ENCODE measurements at places on chromosomes 7 and 10. TPM values are rescaled to one million over a fixed set of nuclear protein-coding genes. Genes with fewer than 3 reads are reported as not detected.

GRCh38 chr7:78345979-78346378, 547.4 kb downstream of the PHTF2 start:
- H3K4me3 ChIP-seq = no peak overlapping the region
- H3K36me3 ChIP-seq = peaks cover 7% of the 10 kb centered on the region
- H3K4me1 ChIP-seq = peaks cover 11% of the 10 kb centered on the region
- peak overlapping the region; percentile 1 for H3K27ac ChIP-seq
- peaks cover 6% of the 10 kb centered on the region for H3K27me3 ChIP-seq
- DNase-seq = no peak

The HABP2 gene
- total RNA-seq = not detected

DNA sequence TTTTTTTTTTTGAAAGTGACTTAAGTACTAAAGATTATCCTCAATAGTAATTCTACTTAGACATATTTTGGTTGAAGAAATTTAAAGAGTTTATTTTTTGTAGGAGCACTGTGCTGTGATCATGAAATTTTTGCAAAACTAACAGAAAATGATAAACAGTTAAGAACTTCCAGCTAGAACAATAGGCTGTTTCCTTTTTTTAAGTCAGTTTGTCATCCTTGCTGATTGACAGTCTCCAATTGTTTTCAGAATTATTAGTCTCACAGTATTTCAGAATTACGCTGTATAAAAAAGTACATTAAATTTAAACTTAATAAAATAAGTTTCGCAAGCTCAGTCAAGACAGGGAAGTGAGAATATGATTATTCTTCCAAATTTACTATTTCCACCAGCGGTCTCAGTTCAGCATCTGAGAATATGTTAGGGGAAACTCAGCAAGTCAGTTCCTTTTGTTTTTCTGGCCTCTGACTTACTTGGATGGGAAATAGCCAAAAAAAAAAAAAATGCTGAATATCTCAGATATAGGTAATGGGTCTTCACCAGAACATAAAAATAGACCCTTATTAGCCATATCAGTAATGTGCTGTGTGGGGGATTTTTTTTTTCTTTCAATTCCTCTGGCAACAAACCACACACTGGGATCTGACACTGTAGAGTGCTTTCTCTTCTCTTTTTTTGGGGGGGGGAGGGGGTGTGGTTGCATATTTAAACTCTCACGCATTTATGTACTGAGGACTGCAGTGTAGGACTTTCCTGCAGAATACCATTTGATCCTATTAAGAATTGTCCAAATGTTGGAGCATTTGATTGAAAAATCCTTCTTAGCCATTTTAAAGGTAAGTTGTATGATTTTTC, at the start of gene CD36:
Gene CD36 (plus strand): TSS at position 732 of the 855 bp plus-strand sequence. CDS start 8,099 bp downstream, outside the sequence.
- H3K36me3 ChIP-seq = no peaks in the 10 kb centered on the region
- peaks cover 5% of the 10 kb centered on the region for H3K4me1 ChIP-seq
- no peak for DNase-seq
- no peak within 1 kb of the TSS for H3K4me3 ChIP-seq

- peaks cover 2% of the 10 kb centered on the region for H3K27me3 ChIP-seq
- no peak overlapping the region for H3K4me3 ChIP-seq
- no peak for DNase-seq
- peaks cover 28% of the 10 kb centered on the region for H3K4me1 ChIP-seq
- H3K27ac ChIP-seq = no peak overlapping the region
Observed at GRCh38 chr10:110391541-110391940, 86.8 kb upstream of the SMNDC1 start.

DNA sequence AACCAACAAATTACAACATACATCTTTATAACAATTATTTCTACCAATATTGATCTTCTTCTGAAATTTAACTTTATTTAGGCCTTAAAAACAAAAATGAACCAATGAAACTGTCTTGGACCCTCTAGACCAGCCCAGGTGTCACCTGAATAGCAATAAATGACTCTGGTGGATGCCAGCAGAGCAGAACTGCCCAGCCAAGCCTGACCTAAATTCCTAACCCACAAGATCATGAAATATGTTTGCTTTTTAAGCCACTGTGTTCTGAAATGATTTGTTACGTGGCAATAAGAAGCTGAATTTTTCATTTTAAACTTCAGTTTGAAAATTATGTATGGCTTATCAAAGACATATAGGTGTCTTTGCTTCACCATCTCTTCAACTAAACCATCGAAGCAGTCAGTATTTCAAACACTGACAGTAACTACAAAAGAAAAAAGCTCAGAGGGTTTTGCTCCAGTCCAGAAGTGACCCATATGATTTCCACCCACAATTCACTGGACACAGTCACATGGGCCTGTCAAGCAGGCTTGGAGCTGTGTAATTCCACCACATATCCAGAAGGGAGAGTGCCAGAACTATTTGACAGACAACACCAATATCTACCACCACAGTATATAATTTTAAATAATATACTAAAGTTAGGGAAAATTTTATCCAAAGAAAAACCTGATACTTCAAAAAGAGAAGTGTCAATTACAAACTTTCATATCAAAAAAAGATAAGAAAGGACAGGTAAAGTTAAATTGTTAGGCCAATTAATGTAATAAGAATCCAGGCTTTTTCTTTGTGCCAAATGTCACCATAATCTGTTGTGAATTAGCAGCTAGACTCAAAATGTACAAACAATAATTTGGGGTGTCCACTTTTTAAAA, 94.5 kb downstream of the KMT2C start:
- H3K4me1 ChIP-seq = peaks cover 23% of the 10 kb centered on the region
- H3K27me3 ChIP-seq = no peaks in the 10 kb centered on the region
- DNase-seq = no peak
- no peak overlapping the region for H3K4me3 ChIP-seq
- peak overlapping the region; percentile 51 for H3K27ac ChIP-seq

All from mesothelial cell of epicardium (in vitro differentiated cells).